Stimulated activated CD8-positive, alpha-beta memory T cell treated with anti-CD3 and anti-CD28 coated beads, Interleukin-7, amount 100 ng/mL, for 4 hours (primary cell): ENCODE measurements at places on chromosomes 11 and 22.
A peak's percentile ranks its signal among the peaks of the same experiment; 100 is the strongest.

- no peak for DNase-seq
These were observed 285.1 kb upstream of the CCDC90B start for GRCh38 chr11:83571302-83571701.

- DNase-seq = no peak
These were observed 27.5 kb upstream of the FLI1 start for GRCh38 chr11:128666397-128666796.

GRCh38 chr11:74570266-74571061, 21.9 kb upstream of the POLD3 start:
- DNase-seq = no peak

DNA sequence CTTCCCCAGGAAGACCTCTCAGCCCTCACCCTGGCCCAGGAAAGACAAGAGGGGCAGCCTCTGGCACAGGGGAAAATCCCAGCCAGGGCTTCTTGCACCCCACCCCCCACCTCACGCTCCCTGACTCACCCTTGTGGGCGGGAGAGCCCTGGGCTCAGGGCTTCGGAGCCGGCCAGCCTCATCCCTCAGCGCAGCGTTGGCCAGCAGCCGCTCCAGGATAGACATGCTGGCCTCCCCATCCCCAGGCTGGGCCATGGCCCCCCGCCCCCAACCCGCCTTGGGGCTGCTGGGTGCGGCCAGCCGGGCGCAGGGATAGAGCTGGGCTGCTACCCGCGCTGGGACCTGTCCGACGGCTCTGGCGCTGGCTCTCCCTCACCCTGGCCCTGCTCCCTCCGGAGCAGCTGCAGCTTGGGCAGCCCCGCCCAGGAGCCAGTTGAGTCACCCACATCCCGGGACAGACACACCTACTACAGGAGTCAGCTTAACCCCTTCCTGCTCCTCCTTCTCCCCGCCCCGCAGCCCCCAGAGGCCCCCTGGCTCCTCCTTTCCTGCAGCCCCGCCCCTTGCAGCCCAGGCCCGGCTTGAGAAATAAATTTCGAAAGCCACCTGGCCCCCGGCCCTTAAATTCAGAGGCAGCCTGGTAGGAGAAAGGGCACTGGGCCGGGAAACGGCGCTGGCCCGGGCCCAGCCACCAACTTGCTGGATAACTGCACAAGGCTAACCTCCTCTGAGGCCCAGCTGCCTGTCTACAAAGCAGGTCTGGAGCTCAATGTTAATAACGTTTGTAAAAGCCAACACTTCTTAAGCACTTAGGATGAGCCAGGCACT, 13.4 kb downstream of the TNKS1BP1 start:
- DNase-seq = no peak

DNA sequence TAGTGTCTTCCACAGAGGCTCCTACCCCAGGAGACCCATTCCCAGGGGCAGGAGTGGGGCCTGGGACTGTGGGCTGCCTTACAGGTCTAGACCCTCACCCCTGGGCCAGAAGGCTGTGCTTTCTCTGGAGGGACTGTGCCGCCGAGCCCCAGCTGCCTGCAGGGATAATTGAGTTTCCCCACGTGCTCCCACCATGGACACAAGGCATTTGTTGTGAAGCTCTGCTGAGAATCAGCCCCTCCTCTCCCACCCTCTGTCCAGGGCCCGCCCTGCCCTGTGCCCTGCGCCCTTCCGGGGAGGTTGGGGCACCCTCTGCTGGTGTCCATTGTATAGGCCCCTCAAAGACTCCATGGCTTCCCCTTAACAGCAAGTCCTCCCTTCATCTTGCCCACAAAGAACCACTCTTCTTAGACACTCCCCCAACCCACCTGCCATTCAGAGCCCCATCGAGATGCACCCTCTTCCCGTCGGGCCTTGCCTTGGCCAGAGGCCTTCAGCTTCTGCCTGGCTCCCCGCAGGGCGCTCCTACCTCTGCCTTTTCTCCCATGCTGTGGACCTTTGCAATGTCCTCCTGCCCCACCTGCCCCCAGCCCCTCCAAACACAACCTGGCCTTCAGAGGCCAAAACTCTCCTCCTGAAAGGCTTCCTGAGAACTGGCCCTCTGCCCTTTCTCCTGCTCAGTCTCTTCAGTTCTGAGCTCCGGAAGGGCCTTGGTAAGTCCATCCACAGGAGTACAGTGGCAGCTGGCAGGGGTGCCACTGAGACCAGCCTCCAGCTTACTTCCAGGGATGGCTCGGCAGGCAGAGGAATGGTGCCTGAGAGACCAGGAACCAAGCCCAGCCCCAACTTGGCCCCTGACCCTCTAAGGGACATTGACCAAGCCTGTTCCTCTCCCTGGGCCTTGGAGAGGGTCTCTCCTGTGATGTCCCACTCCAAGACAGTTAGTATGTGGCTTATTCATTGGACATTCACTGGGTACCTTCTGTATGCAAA, 22.4 kb downstream of the DUSP8 start:
- DNase-seq = no peak

DNA sequence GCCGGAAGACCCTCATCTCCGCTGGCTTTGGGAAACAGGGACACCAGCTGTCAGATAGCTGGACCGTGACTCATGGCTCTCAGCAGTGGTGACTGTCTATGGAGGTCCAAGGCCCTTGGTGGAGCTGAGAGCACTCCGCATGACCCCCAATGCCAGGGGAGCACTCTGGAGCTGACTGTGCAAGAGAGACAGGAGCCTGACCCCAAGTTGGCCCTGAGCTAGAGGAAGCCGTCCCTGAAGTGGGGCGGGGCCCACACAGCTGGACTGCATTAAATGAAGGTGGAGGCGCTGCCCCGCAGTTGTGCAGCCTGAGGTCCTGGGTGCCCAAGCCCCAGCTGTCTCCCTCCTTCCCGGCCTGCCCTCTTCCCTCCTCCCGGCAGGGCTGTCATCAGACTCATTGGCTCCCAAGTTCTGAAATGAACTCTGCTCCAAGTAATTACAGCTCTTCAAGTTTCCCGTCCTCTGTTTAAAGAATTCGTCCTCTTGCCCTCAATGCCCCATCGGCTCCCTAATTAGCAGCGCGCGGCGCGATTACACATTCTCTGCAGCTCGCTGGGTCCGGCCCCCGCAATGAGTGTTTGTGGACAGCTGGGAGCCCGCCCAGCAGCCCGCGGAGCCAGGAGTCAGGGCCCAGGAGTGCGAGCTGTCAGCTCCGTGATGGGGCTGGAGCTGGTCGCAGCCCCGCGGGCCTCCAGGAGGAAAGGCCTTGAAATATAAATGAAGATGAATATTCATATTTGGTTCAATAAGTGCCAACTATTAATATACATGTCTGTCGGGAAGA, 93.2 kb upstream of the LMO1 start:
- DNase-seq = no peak

- DNase-seq = no peak
These were observed 46.3 kb downstream of the RBX1 start for GRCh38 chr22:40997520-40997919.

GRCh38 chr11:3341298-3341697, 37.6 kb downstream of the ZNF195 start:
- DNase-seq = peak; percentile 34

- DNase-seq = no peak
These were observed 11.3 kb upstream of the OR5M1 start for GRCh38 chr11:56625946-56626345.

DNA sequence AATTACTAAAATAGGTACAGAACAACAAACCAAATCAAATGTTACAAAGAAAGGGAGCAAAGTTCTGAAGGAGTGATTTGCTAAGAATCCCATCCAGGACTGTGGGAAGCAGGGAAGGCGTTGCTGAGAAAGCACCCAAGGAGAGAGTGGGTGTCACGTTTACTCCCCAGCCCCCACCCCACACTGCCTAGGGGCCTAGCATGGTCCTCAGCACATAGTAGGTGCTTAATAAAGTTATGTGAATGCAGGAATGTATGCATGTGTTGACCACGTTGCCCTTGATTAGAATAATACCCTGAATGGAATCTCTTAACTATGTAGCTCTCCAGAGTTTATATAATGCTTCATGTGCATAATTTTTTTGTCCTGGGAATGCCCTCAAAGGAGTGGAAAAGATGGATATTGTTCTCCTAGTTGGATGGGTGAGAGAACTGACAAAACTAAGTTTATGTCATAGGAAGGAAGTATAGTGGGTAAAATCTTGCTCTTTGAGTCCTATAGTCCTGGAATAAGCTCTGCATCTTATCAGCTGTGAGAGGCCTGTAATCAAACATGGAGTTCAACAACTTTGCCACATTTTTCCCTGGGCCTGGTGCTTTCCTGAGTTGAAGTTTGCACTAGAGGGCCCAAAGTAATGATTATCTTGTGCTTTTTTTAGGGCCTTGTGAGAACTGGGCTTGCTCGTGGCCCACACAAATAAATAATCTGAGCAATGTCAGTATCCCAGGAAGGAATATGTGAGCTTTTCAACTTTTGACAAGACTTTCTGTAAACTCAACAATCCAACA, 53.8 kb upstream of the LMO2 start:
- no peak for DNase-seq

DNA sequence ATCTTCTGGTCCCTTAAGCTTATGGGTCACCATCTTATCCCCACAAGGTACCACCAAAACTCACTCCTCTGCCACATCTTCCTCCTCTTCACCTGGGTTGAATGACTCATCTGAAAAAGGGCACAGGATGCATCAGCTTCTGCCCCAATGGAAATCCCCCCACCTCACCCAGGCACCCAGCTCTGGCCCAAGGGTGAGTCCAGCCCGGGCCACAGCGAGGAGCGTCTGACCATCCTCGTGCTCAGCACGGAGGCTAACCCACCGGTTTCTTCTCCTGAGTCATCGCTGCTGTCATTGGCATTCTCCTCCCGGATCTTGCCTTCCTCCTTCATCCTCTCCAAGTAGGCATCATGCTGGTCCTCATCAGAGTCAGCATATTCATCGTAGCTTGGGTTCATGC, 5.3 kb upstream of the TNKS1BP1 start:
- no peak for DNase-seq

DNA sequence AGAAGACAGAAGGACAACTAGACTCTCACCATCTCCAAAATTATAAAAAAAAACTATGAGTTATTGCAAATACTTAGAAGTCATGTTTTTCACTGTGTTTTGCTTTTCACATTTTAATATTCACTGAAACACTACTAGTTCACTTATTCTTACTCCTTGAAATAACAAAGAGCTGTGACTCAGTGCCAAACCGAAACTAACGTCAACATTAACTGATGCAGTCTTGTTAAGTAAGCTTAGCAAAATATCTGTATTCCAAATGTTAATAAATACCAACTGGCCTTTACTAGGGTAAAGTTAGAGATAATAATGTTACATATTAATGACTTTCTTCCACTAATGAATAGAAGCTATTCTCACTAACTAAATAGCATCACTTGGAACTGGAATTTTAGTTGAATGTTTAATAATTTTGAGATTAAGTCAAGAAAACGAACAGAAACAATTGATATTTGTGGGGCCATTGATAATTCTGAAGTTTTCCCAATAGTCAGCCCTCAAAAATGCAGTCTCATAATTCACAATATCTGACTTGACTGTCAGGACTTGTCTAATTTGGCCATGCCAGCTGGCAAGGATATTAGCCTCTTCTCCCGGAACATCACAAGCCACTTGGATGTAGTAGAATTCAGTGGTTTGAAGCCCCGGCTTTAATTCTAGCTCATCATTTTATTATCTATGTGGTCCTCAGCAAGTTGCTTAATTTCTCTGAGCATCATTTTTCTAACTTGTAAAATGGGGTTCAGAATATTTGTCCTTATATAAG, 230.1 kb upstream of the DDI1 start:
- no peak for DNase-seq

DNA sequence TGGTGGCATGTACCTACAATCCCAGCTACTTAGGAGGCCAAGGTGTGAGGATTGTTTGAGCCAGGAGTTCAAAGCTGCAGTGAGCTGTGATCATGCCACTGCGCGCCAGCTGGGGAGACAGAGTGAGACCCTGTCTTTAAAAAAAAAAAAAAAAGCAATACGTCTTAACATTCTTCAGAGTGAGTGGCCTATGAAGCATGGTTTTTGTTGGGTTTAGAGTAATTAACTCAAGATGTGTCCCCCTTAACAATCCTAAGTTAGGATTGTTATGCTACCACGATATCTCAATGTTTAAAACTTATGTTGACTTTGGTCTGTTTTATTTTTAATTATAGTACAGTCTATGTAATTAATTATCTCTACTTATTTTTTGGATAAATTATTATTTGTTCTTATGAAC, 156.1 kb downstream of the HIPK3 start:
- DNase-seq = no peak

GRCh38 chr22:43381693-43382092, 30.1 kb upstream of the MPPED1 start:
- no peak for DNase-seq

DNA sequence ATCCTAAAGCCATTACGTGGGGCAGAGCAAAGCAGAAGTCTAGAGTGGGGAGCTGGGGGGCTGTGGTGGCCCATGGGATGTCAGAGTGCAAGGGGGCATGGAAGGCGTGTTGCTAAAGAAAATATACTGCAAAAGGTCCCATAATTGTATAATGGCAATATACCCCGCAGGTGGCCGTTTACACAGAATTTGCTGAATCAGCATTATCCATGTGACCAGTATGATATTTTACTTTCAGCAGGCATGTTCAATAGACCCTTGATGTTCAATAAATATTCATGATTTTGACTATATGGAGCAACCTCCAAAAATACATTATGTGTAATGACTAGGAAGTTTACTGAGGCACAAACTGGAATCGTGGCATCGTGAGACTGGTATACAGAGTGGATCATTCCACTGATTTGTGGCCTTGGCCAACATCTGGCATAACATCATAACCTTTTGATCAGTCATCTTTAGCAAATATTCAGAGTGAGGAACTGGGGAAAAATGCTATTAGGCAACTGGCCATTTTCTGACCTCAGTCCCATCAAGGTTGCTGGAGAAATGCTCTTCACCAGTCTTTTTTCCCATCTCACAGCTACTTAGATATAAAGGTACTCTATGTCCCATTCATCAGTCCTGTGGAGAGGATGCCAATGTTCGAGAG, 29.3 kb upstream of the PPP2R1B start:
- DNase-seq = no peak

DNA sequence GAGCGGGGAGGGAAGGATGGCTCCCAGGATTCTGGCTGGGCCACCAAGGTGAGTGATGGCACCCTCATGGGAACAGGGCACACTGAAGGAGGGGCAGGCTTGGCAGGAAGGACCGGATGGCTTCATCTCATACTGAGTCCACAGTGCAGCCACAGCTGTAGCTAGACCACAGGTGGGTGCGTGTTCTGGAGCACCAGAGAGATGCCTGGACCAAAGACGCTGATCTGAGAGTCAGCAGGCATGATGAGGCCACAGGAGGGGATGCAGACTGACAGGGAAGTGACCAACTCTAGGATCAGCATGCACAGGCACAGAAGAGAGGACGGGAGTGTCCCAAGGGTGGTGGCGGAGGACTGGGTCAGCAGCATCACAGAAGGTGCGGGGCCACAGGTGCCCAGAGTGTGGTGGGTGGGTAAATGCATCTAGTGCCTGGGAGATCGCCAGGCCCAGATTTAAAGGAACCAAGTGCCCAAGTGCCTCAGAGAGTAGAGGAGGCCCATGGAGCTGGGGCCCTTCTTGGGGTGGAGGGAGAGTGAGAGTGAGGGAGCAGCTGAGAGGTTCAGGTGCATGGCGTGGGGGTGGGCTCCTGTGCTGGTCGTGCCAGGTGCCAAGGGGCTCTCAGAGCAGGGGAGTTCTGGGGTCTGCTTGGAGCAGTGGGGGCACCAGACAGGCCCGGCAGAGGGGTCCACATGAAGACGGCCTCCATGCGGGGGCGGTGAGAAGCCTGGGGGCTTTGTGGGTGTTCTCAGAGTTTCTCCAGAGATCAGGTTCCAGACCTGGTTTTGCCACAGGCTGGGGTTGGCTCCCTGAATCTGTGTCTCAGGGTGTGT, 113.7 kb downstream of the CEP164 start:
- DNase-seq = no peak
